CD14-positive monocyte (primary cell): ENCODE measurements at places on chromosomes 5 and 9.

GRCh38 chr9:37209431-37210386, 89.3 kb downstream of the ZCCHC7 start:
- no peaks in the 10 kb centered on the region for H3K27me3 ChIP-seq
- H3K36me3 ChIP-seq, result peaks cover 5% of the 10 kb centered on the region
- no peak overlapping the region for H3K4me3 ChIP-seq
- no peak for DNase-seq

DNA sequence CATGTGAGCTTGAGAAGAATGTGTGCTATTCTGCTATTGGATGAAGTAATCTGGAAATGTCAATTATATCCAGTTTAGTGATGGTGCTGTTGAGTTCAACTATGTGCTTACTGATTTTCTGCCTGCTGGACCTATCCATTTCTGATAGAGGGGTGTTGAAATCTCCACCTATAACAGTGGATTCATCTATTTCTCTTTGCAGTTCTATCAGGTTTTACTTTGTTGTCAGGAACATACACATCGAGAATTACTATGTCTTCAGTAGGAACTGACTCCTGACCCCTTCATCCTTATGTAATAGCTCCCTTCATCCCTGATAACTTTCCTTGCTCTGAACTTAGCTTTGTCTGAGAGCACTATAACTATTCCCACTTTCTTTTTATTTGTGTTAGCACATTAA, 16.7 kb upstream of the CDC14B start:
- no peak overlapping the region for H3K4me3 ChIP-seq
- no peak overlapping the region for H3K27ac ChIP-seq
- peaks cover under 1% of the 10 kb centered on the region for H3K36me3 ChIP-seq
- no peak for DNase-seq
- no peaks in the 10 kb centered on the region for H3K27me3 ChIP-seq

DNA sequence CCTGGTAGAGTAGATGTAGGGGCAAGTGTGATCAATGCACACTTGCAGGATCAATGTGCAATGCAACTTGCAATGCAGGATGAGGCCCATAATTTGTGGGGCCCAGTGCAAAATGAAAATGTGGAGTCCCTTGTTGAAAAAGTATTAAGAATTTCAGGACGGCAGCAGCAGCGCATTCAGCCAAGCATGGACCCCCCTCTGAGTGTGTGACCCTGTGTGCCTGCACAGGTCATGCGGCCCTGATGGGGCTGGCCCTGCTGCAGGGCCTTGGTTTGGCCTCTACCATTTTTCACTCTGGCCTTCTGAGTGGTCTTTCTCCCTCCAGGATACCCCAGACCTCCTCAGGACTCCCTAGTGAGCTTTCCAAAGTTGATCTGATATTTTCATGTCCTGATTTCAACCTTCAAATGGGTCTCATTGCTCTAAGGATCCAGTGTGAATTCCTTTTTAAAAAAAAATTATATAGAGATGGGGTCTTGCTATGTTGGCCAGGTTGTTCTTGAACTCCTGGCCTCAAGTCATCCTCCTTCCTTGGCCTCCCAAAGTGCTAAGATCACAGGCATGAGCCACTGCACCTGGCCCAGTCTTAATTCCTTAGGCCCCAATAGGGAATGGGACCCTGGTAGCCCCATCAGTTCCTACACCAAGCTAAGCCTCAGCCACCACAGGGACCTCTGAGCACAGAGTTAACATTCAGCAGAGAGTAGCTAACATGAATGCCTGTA, 4.3 kb downstream of the ERGIC1 start:
- H3K27me3 ChIP-seq, result no peaks in the 10 kb centered on the region
- H3K4me3 ChIP-seq, result no peak overlapping the region
- no peaks in the 10 kb centered on the region for H3K36me3 ChIP-seq
- peaks cover 50% of the 10 kb centered on the region for H3K4me1 ChIP-seq

DNA sequence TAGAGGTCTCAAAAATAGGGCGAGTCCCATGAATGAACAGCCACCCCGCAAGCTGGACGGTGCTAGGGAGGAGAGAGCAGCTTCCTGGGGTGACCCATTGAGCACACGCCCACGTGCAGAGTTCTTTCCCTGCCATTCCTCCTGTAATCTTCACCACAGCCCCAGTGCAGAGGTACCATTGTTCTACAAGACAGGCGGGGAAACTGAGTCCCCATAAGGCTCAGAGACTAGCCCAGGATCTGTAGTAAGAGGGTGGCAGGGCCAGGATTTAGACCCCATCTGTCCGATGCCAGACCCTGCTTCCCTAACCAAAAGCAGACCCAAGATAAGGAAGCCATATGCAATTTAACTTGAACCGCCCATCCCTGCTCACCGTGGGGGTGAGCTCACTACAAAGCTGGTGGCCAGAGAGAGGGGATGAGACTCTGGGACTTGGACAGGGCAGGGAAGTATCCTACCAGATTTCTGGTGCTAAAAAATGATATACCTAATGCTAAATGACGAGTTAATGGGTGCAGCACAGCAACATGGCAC, 36.7 kb upstream of the ORM1 start:
- no peak overlapping the region for H3K27ac ChIP-seq
- H3K36me3 ChIP-seq, result no peaks in the 10 kb centered on the region
- DNase-seq, result no peak
- peaks cover 4% of the 10 kb centered on the region for H3K4me1 ChIP-seq

DNA sequence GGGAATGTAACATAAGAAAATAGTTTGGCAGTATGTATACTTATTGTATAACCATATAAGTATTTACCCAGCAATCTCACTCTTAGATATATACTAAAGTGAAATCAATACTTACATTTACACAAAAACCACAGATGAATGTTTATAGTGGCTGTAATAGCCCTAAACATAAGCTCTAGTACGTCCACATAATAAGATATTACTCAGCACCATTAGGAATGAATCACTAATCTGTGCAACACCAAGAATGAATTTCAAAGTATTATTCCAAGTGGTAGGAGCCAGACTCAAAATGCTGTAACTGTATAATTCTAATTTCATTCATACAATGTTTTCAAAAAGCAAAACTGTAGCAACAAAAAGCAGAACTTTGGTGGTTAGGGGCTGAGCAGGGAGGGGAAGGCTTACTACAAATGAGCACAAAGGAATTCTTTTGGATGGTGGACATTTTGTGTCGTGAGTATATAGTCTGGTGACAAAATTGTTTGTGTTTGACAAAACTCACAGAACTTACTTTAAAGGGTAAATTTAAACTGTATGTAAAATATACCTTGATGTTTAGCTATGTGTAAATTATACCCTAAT, 11.9 kb upstream of the C5orf46 start:
- H3K4me1 ChIP-seq, result peaks cover 4% of the 10 kb centered on the region
- no peak overlapping the region for H3K27ac ChIP-seq
- H3K36me3 ChIP-seq, result no peaks in the 10 kb centered on the region
- no peaks in the 10 kb centered on the region for H3K27me3 ChIP-seq
- DNase-seq, result no peak

GRCh38 chr9:69412741-69413150, 87.7 kb downstream of the ENTREP1 start:
- DNase-seq, result no peak
- H3K4me1 ChIP-seq, result no peaks in the 10 kb centered on the region
- no peak overlapping the region for H3K4me3 ChIP-seq
- H3K27ac ChIP-seq, result no peak overlapping the region

DNA sequence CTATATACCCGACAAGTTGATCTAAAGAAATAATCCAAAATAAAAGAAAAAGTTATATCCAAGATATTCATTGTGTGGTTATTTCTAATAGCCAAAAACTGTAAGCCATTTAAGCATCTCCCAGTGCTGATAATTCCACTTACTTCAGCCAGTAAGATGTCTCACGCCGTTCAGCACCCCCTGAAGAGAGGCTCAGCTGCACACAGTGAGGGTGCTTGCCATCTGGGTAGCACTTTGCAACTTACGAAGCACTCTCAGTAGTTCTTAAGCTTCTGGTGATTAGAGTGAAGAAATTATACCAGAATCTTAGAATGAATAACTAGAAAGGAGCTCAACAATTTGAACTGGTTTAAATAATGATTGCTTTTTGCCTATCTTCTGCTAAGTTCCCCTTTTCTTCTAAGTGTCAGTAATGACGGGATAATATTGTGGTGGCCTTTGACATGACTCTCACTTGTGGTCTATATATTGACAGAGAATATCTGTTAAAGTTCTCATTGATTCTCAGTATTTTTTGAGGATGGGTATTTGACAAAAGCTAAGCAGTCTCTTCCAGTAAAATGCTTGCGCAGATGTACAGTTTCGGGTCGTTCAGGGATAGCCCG, 26.2 kb upstream of the LTC4S start:
- no peaks in the 10 kb centered on the region for H3K27me3 ChIP-seq
- peaks cover 30% of the 10 kb centered on the region for H3K36me3 ChIP-seq
- H3K4me1 ChIP-seq, result peaks cover 98% of the 10 kb centered on the region
- H3K4me3 ChIP-seq, result no peak overlapping the region
- DNase-seq, result peak; percentile 37

DNA sequence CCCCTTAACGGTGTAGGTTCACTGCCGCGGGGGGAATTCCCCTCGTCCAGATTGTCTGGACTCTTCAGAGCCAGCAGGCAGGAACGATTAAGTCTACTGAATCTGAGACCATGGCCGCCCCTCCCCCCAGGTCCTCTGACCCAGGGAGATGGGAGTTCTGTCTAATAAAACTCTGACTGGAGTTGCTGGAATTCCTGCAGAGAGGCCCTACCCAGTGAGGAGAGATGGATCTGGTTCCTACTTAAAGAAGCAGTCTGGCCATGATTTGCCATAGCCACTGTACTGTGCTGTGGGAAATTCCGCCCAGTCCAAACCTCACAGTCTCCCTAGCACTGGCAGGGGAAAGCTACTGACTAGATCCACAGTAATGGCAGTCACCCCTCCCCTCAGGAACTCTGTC, 237.7 kb upstream of the RASA1 start:
- no peak for DNase-seq
- no peak overlapping the region for H3K27ac ChIP-seq
- no peaks in the 10 kb centered on the region for H3K27me3 ChIP-seq
- H3K4me3 ChIP-seq, result no peak overlapping the region
- no peaks in the 10 kb centered on the region for H3K36me3 ChIP-seq
- no peaks in the 10 kb centered on the region for H3K4me1 ChIP-seq

DNA sequence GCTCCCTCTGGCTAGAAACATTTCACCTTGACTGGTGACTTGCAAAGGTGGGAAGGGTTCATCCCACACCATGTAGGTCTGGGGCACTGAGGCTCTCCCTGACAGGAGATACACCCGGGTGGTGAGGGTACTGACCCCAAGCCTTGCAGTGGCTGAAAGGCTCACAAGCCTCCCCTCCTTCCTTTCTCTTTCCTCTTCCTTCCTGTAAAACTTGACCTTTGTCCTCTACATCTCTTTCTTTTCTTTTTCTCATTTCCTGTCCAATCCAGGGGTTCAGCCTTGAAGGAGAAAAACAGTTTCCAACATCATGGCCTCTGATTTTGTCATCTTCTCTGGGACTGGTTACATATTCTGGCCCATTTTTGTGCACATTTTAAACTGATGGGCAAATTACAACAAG, 16.6 kb downstream of the FBP2 start:
- peaks cover 6% of the 10 kb centered on the region for H3K27me3 ChIP-seq
- no peak overlapping the region for H3K27ac ChIP-seq
- peaks cover 15% of the 10 kb centered on the region for H3K4me1 ChIP-seq
- no peak for DNase-seq
- no peak overlapping the region for H3K4me3 ChIP-seq

DNA sequence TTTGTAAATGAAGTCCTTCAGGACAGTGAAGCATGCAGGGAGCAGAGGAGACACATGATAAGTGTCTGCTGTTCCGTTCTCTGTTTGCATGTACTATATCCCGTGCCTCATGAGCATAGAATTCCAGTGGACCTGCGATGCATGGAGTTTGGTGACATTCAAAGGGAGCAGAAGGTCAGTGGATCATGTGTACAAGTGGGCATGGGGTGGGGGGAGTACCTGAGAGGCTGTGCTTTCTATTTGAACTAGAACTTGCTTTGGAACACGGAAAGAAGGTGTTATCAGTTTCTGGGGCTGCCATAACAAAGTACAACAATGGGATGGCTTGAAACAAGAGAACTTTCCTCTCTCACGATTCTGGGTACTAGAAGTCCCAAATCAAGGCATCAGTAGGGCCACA, 5.1 kb upstream of the CCNJL start:
- peaks cover 52% of the 10 kb centered on the region for H3K4me1 ChIP-seq
- no peak overlapping the region for H3K4me3 ChIP-seq
- no peaks in the 10 kb centered on the region for H3K36me3 ChIP-seq
- peaks cover 15% of the 10 kb centered on the region for H3K27me3 ChIP-seq
- no peak for DNase-seq
- H3K27ac ChIP-seq, result no peak overlapping the region

GRCh38 chr5:32233220-32233695, 59.1 kb upstream of the GOLPH3 start:
- H3K27ac ChIP-seq, result peak overlapping the region; percentile 76
- no peak for DNase-seq
- H3K4me3 ChIP-seq, result no peak overlapping the region

- no peaks in the 10 kb centered on the region for H3K4me1 ChIP-seq
- no peak overlapping the region for H3K4me3 ChIP-seq
- no peaks in the 10 kb centered on the region for H3K27me3 ChIP-seq
- DNase-seq, result no peak
- no peaks in the 10 kb centered on the region for H3K36me3 ChIP-seq
Measured at GRCh38 chr9:71242081-71242480, 120.7 kb upstream of the TRPM3 start.

DNA sequence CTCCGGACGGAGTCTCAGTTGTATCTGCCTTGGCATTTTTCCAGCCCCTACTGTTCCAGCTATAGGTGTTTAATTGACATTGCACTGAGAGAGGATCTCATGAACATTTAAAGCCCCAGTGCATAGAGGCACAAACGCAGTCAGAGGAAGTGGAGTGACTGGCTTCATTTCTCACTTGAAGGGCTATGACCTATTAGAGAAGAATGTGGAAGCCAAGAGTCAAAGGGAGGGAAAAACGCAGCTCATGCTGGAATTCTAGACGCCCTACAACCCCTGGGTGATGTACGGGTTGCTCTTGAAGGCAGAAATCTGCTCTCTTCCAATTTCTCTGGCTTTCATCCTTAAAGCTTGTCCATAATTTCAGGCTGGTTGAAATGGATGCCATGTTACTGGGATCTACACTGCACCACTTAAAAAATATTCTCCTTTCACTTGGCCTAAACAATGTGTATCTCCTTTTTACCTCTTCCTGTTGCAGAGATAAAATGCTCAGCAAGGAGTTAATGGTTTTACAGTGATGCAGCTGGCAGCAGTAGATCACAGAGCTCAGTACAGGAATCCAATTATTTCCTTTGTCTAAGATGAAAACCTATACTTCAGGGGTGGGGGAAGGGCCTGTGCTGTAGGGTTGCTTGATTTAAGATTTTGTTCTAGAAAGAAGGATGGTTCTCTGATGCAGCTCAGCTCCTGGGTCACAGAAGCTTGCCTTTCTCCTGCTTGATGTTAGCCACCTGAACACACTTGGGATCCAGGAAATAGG, 61.8 kb upstream of the MAMDC2 start:
- H3K27me3 ChIP-seq, result no peaks in the 10 kb centered on the region
- H3K36me3 ChIP-seq, result no peaks in the 10 kb centered on the region
- no peak overlapping the region for H3K27ac ChIP-seq
